ENCODE measurements at places on chromosomes 1 and 21. TPM values are rescaled to one million over a fixed set of nuclear protein-coding genes. Genes with fewer than 3 reads are reported as not detected.

The TRABD2B gene
- not detected for total RNA-seq

The FCRL2 gene
- not detected for total RNA-seq

The HSD3B2 gene
- total RNA-seq = not detected

The CFHR3 gene
- not detected for total RNA-seq

The SIM2 gene
- total RNA-seq = 0.10 TPM

The C1orf210 gene
- not detected for total RNA-seq

The PIP5K1A gene
- 37.2 TPM for total RNA-seq

The FAM131C gene
- 0.10 TPM for total RNA-seq

The ASTN1 gene
- not detected for total RNA-seq

The SYDE2 gene
- 0.80 TPM for total RNA-seq

The FCRL4 gene
- total RNA-seq = not detected

The SLC2A5 gene
- not detected for total RNA-seq

The RHD gene
- not detected for total RNA-seq

The LGR6 gene
- not detected for total RNA-seq

The TAS1R1 gene
- total RNA-seq = 0.10 TPM

The GBP2 gene
- 27.1 TPM for total RNA-seq

The SH2D1B gene
- 0.20 TPM for total RNA-seq

The MAP1LC3C gene
- not detected for total RNA-seq
